Neuronal stem cell (in vitro differentiated cells): ENCODE measurements at places on chromosomes 3 and 15.

DNA sequence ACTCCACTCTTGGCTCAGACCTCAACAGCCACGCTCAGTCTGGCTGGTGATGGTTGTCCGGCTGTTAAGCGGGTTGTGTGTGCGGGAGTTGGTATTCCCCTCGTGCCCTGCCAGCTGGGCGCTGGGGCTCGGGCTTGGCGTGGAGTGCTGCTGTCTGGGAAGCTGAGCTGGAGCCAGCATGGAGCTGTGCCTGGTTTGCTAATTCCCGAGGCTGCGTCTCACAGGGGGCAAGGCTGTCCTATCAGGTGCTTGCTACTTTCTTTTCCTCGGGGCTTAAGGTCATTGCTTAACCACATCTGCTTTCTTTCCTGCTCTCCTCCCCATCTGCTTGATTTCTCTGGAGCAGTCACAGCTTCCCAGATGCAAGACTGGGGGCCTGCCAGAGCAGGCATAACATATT lies 29.9 kb downstream of the PDIA5 start:
- DNase-seq: no peak

DNA sequence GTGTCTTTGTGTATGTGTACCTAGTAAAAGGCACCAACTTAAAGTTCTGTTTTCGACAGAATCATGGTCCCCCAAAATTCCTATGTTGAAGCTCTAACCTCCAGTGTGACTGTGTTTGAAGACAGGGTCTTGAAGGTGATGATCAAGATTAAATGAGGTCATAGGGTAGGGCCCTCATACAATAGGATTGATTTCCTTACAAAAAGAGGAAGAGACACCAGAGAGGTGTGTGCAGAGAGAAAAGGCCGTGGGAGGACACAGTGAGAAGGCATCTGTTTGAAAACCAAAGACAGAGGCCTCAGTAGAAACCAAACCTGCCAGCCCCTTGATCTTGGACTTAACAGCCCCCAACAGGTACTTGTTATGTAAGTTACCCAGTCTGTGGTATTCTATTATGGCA lies 52.0 kb upstream of the CORO2B start:
- DNase-seq: no peak

DNA sequence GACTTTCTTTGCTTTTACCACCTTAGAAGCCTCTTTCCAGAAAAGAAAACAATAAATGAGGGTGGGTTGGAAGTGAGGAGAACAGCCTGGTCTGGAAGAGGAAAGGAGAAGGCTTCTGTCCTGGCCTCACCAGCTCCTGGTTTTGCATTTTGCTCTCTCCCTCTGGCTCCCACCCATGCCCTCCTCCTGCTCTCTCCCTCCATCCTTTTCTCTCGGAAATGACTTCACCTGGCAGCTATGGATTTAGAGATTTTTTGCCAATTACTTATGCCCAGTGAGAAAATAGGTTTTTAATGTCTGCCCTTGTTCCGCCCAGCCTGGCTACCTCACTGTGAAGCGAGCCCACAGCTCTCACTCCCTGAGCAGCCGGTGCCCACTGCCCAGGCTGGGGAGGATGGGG lies 77.9 kb upstream of the NTRK3 start:
- DNase-seq: no peak

GRCh38 chr3:98733053-98733811 lies 29.9 kb upstream of the ST3GAL6 start:
- peak; percentile 48 for DNase-seq

DNA sequence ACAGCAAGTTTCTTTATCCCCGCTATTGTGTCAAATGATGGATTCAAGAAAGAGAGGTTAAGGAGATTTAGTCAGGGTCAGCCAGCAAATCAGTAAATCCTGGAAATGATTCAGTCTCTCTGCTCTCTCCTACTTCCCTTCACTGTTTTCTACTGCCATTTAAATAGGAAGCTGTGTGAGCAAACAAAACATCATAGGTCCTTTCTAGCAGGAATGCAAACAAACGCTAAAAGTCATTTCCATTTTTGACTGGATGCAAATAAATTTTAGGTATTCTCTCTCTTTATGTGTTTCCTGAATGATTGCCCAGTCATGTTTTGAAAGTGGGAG lies 299.4 kb upstream of the RORA start:
- no peak for DNase-seq

- DNase-seq: no peak
Measured at GRCh38 chr3:180048103-180048502, 11.4 kb upstream of the PEX5L start.

GRCh38 chr3:32376115-32376514 lies 15.5 kb upstream of the CMTM7 start:
- no peak for DNase-seq

GRCh38 chr3:177361081-177361938 lies 164.0 kb upstream of the TBL1XR1 start:
- DNase-seq: no peak

DNA sequence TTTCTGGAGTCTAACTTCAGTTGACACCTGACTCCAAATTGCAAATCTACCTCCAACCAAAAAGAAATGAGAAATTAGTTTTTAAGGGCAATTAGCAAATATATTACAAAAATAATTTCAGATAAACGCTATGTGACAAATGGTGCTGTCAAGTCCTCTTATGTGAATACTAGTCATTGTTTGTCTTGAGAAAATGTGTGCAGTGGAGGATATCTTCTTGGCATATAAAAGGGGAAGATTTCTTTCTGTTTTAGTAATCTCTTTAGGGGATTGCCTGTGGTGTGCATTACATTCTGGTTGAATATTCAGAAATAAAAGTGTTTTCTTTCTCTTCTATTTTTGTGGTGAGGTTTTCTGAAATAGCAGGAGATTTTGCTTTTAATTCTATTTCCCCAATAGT lies 3.0 kb upstream of the GCSAM start:
- DNase-seq: no peak

DNA sequence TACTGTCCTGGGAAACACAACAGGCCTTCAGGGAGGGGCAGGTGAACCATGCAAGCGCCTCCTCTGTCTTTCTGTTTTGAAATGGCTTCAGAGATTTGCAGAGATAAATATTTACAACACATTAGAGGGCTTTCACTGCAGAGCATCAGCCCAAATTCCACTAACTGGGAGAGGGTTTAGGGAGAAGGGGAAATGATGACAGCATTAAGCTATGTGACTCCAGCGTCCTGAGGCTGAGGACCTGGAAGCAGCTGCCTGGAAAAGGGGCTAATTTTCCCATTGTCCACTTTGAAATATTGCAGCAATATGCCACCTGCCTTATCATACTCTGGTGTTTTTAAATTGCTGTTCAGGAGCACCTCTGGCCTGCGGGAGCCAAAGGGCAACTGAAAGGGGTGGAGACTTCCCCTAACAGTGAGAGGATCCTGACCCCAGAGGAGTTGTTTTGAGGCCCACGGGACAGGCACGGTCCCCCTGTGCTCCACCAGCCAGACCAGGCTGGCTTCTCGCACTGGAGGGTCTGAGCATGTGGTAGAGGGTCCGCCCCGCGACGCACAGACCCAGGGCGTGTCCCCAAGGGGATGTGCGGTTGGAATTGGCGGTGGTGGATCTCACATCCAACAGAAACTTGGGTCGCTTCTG lies 110.6 kb downstream of the XXYLT1 start:
- no peak for DNase-seq
